Kidney capillary endothelial cell (primary cell): ENCODE measurements at places on chromosomes 5 and 9.

- peak; percentile 46 for DNase-seq
Measured at GRCh38 chr5:100430268-100431195, 104.6 kb upstream of the FAM174A start.

- DNase-seq: peak; percentile 92
Measured at GRCh38 chr9:117704024-117704575, at the start of gene TLR4. TSS of gene TLR4 (plus strand) at chr9:117704403. CDS start at chr9:117704473, 70 bp downstream.

GRCh38 chr5:5266297-5266696, 126.2 kb downstream of the ADAMTS16 start:
- DNase-seq: no peak

DNA sequence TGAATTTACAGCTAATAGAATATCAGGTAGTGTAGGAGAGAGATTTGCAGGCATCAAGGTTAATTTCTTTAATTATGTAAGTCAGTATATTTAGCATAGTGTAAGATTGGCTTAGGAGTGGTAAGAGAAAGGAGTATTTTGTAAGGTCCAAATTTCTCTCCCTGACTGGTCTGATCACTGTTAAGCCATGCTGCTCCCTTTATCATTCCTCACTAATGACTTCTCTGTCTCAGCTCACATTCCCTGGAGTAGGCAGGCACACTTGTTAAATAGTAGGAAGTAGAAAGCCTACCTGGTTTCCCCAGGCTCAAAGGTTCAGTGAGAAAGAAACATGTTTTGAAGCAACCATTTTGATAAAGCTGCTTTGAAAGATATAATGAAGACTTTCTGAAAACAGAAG, 90.7 kb downstream of the SMIM15 start:
- no peak for DNase-seq

GRCh38 chr5:116970318-116970717, 395.7 kb upstream of the SEMA6A start:
- peak; percentile 35 for DNase-seq

- peak; percentile 94 for DNase-seq
Measured at GRCh38 chr9:132042324-132042723, 37.3 kb downstream of the MED27 start.

GRCh38 chr5:172463031-172463430, 8.7 kb upstream of the SH3PXD2B start:
- no peak for DNase-seq

DNA sequence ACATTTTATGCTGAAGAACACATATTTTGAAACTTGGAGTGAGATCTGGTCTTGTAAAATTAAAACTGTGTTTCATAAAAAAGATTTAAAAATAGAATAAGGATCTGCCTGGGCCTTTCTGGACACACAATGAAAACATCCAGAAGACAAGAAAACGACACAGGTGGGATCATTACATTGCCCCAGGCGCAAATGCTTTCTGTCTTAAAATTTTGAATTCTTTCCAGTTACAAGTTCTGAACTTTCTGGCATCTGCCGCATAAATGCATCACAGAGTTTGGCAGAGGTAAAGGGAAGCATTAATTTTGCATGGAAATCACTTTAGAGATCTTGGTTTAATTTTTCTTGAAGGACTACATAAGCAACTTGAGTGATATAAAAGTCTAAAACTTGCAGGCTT, 219.6 kb downstream of the WDR70 start:
- no peak for DNase-seq
